C1 segment of cervical spinal cord (tissue), 14 donors: ENCODE measurements at places on chromosomes 5 and 9.
A peak's percentile ranks its signal among the peaks of the same experiment; 100 is the strongest.

GRCh38 chr9:88965473-88965872, 25.8 kb upstream of the S1PR3 start:
- DNase-seq, result no peak

DNA sequence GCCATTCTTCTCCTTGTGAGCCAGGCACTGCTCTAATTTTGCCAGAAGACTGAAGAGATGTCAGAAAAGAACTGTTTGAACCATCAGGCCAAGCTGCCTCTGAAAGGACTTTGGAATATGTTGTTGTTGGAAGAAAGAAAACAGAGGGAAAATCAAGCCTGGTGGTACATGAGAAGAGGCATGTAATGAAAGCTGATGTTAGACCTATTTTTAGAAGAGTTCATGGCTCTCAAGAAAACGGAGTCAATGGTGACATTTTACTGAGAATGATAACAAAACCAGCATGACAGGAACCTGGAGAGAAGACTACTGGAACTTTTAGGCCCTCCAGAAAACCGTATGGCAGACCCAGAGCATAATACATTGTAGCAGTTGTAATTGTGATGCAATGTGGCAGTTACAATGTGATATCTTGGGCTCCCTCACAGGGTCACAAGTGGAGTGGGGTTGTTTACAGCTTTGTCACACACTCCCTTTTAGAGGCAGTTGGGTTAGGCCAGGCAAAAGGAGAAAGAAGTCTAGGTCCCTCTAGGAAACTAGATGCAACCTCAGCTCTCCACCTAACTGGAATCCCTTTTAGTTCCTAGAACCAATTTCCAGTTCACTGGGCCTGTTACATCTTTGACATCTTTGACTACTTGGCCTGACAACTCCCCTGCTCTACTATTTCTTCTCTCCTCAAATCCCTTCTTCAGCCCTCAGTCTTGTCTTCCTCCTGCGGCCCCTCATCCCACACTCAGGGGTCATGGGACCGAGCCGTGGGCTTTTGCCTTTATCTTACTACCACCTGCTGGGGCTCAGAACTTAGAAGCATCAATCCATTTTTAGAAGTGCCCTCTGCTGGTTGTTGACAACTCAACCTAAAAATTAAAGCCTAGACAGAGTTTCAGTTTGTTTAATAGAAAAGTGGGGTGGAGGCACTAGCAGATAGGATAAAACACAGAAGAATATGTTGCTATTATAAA, 61.2 kb upstream of the JAK2 start:
- DNase-seq, result no peak

DNA sequence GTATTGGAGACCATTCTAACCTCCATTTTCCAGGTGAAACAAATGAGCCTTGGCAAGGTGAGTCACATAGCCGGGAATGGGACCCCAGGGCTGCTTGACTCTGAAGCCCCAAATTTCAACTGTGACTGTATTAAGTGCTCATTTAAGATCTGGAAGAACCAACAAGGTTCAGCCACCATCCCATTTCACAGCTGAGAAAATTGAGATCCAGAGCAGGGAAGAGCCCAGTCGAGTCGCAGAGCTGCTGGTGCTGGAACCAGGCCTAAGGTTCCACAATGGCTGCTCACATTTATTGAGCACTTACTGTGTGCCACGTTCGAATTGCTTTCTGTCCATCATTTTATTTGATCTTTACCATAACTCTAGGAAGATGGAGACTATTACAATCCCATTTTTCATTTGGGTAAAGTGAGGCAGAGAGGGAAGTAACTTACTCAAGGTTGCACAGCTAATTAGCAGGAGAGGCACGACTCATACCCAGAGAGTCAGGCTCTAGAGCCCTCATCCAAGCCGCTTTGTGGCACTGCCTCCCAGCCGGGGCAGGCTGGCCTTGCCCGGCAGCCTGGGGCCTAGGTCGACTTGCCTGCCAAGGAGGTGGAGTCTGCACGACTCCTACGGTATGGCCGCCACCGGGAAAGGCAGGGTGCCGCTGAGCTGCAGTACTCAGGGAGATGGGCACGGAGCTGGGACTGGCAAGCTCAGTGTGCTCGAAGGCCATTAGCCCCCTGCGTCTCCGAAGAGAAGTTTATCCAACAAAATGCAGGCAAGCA, 4.3 kb upstream of the NTNG2 start:
- no peak for DNase-seq

DNA sequence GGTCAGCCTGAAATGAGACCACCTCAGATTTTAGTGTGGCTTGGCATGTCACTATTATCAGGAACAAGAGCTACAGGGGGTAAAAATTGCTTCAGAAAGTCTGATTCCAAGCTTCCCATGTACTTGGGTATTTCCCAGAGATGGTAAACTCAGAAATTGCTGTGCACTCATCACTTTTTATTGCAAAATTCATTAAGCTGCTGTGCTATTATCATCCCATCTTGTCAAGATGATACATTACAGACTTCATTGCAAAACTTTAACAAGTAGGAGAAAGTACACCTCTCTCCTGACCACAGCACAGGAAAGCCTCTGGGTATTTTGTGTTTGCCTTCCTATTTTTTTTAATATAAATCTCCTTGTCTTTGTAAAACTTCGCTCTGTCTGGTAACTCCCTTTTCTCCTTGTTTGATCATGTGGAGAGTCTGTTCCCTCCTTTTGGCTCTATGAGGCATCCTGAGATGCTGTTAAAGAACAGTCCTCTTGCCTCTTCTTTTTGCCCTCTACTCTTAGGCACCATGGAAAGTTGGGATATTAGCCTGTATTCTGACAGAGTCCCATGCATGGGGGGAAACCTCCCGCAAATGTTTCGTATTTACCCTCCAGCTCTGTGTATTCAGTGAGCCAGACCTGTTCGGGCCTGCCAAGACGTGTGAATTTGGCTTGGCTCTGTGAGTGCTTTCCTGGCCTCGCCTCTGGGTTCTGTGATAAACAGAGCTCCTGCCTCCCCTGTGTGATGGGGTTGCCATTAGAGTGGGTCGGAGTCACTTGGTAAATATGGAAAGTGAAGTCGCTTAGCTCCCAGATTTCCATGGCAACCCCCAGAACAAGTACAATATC, 260.7 kb downstream of the NR3C1 start:
- DNase-seq, result no peak

- no peak for DNase-seq
Measured at GRCh38 chr5:88551724-88552345, 283.2 kb upstream of the TMEM161B start.

- DNase-seq, result no peak
Measured at GRCh38 chr5:71938895-71939294, 168.4 kb upstream of the MAP1B start.

- no peak for DNase-seq
Measured at GRCh38 chr5:35131723-35132122, 84.0 kb upstream of the AGXT2 start.

DNA sequence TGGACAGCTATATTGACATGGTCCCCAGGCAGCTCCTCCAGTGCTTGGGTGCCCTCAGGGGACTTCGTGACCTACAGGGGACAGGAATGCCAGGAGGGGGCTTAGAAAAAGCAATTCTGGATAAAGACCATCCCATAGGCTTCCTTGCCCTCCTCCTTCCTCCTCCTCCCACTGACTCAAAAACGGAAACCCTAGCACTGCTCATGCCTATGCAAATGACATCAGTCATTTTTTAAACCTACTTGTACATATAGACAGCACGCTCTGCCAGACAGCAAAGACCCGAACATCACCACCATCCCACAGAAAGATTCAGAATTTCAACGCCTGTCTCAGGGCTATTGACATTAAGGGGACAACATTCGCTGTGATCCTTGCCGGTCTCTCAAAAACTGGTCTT, 11.0 kb downstream of the IGFBPL1 start:
- peak; percentile 5 for DNase-seq

DNA sequence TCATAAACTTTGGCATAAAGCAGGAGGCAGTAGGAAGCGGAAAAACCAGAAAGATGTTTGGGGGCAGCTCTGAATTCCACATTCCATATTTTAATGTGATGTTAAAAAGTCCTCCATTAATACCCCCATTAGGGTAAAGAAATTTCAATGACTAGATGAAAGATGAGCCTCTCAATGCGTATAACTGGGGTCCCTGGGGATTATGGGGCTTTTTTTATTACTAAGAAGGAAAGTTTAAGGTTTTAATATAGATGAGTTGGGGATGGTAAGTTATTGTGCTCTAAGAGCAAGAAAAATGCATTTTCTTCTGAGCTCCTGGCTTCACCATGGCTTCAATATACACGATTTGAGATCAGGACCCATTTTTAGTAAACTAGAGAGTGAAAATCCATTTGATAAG, 321.9 kb downstream of the CDK5RAP2 start:
- no peak for DNase-seq

GRCh38 chr5:156971848-156972525, 9.0 kb upstream of the TIMD4 start:
- no peak for DNase-seq

GRCh38 chr9:81132318-81132717, 557.0 kb downstream of the TLE1 start:
- no peak for DNase-seq

GRCh38 chr5:50807661-50808060, 141.2 kb downstream of the PARP8 start:
- no peak for DNase-seq

- DNase-seq, result no peak
Measured at GRCh38 chr5:80204808-80205614, 50.8 kb downstream of the SERINC5 start.

- DNase-seq, result no peak
Measured at GRCh38 chr9:81224166-81225081, 464.9 kb downstream of the TLE1 start.

- DNase-seq, result no peak
Measured at GRCh38 chr5:134579284-134579771, 53.3 kb downstream of the SAR1B start.

GRCh38 chr5:120479066-120479465, 15.0 kb downstream of the PRR16 start:
- no peak for DNase-seq

GRCh38 chr9:93614830-93615468, 38.6 kb downstream of the PHF2 start:
- DNase-seq, result no peak

GRCh38 chr9:86281593-86282076, 703 bp downstream of the ISCA1 start:
- no peak for DNase-seq

GRCh38 chr5:112467485-112467884, 48.4 kb upstream of the EPB41L4A start:
- DNase-seq, result no peak

DNA sequence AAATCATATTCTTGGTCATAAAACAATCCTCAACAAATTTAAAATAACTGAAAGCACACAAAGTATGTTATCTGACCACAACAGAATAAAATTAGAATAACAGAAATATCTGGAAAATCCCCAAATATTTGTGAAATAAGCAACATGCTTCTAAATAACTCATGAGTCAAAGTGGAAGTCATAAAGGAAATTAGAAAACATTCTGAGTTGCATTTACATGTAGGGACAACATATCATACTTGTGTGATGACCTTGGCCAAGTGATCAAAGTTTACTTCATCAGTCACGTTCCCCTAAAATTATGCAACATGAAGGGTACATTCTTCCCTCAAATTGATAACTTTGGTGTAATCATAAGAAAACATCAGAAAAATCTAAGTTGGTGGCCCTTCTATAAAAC, 64.7 kb downstream of the CSF2 start:
- no peak for DNase-seq

DNA sequence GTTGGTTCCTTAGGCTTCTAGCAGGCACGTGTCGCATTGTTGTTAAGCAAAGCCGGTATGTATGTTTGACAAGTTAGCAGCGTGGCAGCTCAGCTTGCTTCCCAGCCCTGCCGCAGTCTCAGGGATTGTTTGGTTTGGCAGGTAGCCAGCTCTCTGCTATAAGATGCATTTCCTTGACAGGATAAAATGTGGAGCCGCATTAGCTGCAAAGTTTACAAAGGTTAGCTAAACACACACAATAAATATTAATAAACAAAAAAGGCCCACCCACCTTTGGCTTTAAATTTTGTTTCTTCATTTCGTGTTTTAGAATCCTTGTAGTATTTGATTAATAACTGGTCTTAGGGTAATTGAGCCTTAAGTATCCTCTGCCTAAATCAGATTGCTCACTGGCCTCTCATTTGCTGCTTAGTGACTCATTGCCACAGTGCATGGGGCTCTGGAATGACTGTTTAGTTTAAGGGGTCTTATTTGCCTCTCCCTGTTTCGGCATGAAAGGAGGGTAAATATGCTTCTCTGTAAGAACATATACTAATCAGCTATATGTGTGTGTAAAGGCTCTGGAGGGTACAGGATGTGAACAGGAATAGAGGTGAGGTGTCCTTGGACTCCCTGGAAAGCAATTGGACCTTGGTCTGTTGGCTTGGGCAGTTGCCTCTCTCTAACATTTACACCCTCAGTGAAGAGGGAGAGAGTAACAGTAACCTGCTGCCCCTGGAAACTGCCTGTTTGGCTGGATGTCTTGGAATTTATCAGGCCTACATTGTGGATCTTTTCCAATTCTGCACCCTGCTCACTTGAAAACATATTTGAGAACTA, 122.0 kb downstream of the GDNF start:
- DNase-seq, result no peak

- peak; percentile 6 for DNase-seq
Measured at GRCh38 chr5:41270423-41271251, 57.3 kb upstream of the C6 start.

DNA sequence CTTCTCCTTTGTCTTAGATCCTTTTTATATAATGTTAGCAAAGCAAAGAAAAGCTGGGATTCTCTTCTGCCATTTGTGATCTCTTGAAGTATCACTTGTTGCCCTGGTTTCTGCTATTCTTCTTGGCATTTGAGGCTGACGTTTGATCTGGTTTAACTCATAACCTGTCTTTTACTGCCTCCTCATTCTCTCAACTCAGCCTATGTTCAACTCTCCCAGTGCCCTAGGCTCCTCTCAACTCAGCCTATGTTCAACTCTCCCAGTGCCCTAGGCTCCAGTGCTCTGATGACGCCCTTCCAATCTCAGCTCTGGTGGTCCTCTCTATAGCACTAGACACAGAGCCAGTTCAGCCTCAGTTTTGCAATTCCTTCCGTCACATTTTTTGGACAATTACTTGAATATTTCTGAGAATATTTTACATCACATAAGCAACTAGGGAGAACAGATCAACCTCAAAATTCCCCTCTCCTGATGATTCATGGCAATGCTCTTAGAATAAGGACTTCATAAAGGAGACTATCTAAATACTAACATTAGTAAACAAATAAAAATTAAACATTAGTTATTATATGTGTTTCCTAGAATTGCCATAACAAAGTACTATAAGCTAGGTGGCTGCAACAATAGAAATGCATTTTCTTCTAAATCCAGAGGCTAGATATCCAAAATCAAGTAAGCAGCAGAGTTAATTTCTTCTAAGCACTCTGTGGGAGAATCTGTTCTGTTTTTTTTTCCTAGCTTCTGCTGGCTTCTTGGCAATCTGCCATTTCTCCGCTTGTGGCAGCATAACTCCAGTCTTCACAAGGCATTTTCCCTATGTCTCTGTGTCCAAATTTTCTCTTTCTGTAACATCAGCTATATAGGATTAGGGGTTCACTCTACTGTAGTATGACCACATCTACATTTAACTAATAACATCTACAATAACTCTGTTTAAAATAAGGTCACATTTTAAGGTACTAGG, 662.1 kb upstream of the FTMT start:
- DNase-seq, result no peak

GRCh38 chr5:138068742-138069600, 14.9 kb upstream of the WNT8A start:
- no peak for DNase-seq

- no peak for DNase-seq
Measured at GRCh38 chr5:851553-851952, 767 bp upstream of the ZDHHC11 start.
